Muscle of arm (tissue), 14 donors: ENCODE measurements at places on chromosomes 2 and 18.

- no peak for DNase-seq
These were observed 178.6 kb upstream of the SALL3 start for GRCh38 chr18:78801011-78801410.

DNA sequence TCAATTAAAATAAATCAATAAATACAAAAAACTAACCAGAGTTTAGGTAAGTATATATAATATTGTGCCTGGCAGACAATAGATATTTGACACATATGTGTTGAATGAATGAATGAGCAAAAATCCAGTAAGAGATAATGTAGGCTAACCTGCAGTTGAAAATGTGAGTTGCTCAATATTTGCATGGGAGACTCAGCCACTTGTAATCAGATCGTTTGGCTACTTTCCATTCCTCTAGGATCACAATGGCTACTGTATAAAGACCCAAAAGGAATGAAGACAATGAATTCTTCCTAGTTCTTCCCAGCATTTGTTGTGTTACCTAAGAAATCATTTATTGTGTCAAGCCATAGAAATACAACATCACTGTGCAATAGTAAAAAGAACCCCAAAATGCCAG, 25.3 kb downstream of the PIEZO2 start:
- DNase-seq = no peak

GRCh38 chr18:32763293-32763692, 9.5 kb downstream of the KLHL14 start:
- no peak for DNase-seq

GRCh38 chr18:57430079-57431001, 4.8 kb upstream of the ONECUT2 start:
- no peak for DNase-seq

DNA sequence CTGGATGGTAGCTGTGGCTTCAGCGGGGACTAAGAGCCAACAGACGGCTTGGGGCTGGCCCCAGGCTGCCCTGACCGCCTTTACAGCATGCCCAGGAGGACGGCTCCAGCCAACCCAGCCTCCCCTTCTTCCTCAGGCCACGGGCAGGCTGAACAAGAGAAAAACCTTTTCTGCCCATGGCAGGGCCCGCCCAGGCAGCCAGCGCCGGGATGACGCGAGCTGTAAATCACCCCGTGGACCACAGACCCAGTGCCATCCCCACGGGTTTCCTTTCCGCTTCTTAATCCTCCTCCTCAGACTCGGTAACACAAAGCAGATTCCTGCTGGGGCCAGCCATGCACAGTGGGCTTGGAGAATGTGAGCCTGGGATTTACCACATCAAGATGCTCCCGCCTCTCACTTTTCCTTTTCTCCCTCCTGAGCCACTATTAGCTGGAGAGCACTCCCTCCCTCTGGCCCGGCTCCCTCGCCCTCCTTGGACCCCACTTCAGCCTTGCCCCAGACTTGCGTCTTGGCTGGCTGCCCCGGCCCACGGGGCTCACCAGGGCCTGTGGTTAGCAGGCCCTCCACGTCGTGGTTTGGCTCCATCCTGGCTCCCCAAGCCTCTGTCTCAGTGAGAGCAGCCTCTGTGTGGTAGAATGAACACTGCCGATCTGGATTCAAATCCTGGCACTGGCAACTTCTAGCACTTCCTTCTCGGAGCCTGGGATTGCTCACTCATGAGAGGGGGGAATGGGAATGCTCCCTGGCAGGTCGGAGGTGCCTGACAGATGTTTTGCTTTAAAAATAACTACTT, 31.4 kb downstream of the ATOH8 start:
- DNase-seq = no peak

DNA sequence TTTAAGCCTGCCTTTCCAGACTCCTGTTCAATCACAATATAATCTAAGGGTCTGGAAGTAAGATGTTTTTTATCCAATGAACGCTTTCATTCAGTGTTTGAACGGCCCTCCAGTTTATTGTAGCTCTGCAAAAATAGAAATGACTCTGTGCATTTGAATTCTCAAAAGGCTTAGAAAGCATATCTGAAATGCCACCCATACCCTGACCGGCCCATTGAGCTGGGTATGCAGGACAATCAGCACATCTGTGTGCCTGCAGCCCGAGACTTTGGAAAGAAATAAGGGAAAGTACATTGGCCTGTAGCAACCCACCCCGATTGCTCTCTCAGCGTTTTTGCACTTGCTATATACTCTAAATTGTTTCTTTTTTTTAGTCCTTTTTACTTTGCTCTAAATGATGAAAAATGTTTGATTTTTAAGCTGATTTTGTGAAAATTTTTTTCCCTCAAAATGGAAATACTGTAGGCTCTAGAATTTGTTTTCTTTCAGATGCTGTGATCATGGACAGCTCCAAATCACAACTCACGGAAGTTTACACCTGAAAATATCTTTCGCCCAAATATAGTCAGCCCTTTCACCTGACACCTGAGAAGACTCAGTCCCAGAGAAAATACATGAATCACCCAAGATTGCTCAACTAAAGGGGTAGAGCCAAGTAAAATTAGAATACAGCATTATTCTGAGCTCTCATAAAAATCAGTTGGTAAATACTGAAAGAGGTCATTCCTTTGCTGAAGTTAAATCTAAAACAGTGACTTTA, 194.5 kb upstream of the SIX3 start:
- DNase-seq = no peak

DNA sequence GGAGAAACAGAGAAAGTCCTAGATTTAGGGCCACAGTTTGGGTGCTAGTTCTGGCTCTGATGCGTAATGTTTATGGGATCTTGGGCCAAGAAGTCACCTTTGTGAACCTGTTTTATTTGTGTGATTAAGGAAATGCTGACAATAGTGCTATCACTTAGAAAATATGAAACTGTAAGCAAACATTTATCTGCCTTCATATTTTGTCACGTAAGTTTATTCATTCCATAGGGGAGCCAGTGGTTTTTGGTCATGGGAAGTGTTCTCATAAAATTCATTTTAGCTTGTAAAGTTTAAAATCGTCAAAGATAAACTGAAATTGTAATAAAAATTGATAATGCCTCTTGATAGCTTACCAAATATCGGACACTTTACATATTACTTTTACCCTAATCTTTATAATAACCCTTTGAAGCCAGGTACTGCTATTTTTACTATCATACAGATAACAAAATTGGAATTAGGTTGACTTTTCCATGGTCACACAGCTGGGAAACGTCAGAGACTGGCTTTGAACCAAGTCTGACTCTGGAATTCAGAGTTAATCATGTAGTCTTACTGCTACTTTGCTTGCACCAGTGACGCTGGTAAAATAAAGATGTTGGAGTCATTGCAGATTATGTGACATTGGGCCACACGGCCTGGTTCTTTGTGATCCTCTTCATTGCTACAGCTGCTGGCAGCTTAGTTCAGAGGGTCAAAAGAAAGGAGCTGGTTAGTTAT, 99.7 kb downstream of the ICA1L start:
- no peak for DNase-seq

GRCh38 chr18:57915865-57916582, 112.9 kb upstream of the ATP8B1 start:
- DNase-seq = peak; percentile 14

GRCh38 chr18:29874519-29875098, 1167.9 kb downstream of the DSC3 start:
- no peak for DNase-seq

GRCh38 chr2:29397039-29397438, 281.8 kb downstream of the CLIP4 start:
- DNase-seq = no peak

DNA sequence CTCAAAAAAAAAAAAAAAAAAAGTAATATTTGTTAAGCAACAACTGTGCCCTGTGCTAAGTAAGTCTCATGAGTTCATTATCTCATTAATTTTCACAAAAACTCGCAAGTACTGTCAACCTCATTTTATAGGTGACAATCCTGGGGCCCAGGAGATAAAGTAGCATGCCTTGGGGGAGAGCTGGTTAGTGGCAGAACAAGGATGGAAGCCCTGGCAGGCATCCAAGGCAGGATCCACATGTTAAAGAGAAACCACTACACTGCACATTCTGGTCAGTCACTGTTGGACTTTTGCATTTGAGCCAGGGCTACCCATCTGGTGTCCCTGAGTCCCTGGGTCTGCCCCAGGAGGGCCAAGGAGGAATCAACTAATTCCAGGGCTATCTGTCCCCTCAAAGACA, 54.6 kb downstream of the ZFP36L2 start:
- no peak for DNase-seq

- DNase-seq = no peak
These were observed 283.1 kb downstream of the PHLPP1 start for GRCh38 chr18:62998443-62998842.

DNA sequence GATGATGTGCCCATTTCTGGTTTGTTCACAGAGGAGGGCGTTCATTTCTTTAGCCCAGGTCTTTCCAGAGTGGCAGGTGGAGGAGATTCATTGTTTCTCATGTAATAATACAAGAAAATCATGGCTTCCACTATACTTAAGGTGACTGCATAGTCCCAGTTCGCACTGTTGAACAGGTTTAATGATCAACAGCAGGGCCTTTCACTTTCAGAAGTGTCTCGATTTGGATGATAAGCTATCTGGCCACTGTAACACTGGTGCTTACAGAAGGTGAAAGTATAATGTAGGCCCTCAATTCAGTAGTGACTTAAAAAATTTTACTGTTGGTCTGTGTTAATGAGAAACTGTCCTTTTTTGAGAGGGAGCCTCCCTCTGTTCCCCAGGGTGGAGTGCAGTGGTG, 1.4 kb downstream of the RMC1 start:
- no peak for DNase-seq

GRCh38 chr18:78730546-78730945, 249.1 kb upstream of the SALL3 start:
- DNase-seq = no peak

DNA sequence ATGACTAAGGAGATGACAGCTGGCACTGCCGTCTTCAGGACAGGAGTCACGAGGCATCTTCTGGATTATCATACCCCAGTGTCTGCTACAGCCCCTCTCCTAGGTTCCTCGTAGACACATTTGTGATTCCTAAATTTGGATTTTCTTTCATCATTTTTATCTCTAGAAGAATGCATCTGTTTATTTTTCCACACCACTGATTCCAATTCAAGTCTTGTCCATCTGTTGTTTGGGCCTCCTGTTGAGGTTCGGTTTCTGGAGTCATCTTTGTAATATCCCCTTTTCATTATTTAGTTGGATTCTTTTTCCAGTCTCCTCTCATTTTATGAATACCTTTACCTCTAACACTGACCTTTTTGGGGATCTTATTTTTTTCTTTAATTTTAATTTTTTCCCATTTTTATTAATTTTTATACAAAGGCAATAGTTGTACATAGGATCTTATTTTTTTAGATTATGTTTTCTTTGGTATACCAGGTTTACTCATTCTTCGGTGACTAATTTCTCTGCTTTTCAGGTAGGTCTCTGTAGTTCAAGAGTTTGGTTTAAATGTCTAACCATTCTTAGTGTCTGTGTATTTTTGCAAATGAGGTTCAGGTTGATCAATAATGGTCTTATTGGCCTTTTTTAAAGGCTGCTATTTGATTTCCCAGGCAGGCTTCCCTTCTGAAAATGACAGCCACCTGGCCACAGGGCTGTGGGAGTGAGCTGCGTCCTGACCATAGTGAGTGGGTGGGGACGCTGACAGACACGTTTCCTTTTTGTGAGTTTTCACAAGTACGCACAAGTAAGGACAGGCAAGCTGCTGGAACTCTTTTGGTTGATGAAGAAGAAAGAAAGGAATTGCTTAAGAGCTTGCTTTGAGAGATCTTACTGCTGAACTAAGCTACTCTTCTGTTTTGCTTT, 34.5 kb downstream of the FARP2 start:
- DNase-seq = no peak

- DNase-seq = no peak
These were observed 7.8 kb downstream of the SCYGR2 start for GRCh38 chr2:227606476-227606875.

GRCh38 chr2:221133941-221134340, 438.2 kb downstream of the EPHA4 start:
- no peak for DNase-seq

- no peak for DNase-seq
These were observed 109.1 kb downstream of the SMAD7 start for GRCh38 chr18:48841381-48842258.

DNA sequence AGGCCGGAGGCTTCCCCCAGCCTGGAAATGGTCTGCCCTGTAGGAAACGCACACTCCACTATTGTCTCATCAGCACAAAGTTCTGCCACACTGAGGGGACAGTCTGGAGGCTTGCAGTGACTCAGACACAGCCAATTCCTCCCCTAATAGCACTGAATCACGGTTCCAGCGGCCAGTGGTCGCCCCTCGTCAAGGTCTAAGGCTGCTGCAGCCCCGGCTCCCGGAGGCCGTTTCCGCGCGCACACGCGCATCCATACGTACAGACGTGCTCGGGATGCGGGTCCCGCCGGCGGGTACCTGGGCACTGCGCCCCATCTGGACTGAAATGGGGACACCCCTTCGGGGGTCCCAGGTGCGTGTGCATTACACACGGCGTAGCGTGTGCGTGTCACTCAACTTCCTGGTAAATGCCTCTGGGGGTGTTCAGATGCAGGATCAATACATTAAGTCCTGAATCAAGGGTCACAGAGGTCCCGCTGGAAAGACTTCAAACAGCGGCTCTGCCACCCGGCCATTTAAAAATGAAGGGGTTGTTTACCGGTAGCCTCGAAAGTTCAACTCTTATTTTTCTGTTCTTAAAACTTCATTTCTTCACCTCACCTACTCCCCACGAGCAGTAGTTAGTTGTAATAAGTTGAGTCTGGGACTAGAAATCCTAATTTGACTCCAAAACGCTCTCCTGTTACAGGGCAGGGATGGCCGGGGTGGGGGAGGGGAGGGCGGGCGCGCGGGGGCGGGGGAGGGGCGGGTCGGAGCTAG, 572 bp upstream of the ZNF516 start:
- DNase-seq = peak; percentile 63

DNA sequence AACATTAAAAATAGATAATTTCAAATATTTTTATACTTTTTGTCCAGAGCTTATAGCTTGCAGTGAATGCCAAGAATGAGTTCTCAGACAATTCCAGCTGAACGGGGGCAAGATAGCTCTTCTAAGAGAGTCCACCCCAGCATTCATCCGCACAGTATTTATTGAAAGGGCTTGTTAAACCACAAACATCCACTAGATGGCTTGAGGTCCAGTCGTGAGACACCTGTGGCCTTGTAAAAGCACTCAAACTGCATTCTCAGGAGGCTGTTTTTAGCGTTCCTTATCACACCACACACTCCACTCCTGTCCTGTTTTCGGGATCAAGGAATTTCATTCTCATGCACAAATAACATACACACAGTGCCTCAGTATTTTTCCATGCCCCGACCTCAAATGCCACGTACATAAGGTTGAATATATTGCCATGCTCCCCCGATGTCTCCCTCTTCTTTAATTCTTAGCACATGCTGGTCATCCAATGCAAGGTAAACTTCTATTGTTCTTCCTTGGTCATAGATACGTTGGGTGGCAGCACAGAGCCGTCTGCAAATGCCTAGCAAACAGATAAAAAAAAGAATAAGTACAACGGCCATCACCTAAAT, 47.4 kb downstream of the DNAJC10 start:
- DNase-seq = no peak

DNA sequence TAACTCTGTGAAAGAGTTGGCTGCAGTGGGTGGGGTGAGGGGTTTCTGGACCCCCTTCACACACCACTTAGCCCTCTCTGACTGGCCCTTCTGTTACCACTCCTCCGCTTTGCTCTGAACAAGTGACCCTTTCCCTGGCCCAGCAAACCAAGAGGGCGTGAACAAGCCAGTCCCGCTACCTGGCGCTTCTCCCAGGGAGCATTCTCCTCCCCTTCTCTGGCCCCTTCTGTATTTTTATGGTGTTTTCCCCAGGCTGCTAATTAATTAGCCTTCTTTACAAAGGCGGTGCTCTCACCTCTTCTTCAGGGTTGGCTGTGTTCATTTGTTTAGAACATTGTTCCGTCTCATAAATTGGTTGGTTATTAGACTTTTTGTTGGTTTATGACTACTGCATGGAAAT, 180.1 kb downstream of the MGAT5 start:
- no peak for DNase-seq
